T-helper 2 cell treated with Interferon-gamma antibody and Interleukin-4, amounts not matched to agents 5 μg/mL and 100 μg/mL, for 36 hours (primary cell): ENCODE measurements at places on chromosomes 11 and 22.

DNA sequence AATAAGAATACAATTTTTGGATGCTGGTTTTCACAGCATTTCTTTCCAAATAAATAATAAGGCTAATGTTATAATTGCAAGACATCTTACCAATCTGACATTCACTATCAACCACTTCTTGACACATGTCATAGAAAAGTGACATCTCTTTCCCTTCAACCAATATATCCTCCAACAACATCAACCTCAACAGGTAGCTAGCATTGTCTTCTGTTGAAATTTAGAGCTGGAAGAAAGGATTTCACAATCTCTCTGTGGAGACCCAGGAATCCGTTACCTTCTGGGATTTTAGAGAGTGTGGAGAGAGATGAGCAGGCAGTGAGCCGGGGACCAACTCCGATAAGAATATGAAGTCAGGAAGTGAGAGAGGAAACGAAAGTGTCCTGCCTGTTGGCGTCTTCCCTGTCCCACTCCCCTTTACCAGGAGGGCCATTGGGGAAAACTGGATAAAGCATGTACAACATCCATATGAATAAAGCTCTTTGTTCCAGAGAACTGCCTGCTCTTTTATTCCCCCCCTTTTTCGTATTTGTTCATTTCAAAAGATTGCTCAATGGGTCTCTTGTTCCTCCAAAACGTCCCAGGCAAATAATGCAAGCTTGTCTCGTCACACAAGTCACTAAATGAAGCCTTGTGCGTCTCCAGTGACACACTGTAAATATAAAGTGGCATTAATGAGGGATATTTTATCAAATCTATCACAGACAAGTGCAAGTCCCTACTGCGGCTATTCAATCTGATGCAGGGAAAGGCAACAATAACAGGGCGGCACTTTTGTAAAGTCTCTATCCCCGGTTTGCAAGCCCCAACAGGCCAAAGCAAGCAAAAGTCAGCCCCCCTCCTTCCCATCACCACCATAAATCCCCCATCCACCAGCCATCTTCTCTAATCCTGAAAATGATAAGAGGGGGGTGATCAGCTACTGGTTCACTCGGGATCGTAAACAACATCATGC, 3.4 kb downstream of the CADM1 start:
- H3K27me3 ChIP-seq = peaks cover 45% of the 10 kb centered on the region
- H3K4me3 ChIP-seq = no peak overlapping the region
- H3K4me1 ChIP-seq = peaks cover 5% of the 10 kb centered on the region
- no peaks in the 10 kb centered on the region for H3K36me3 ChIP-seq
- H3K27ac ChIP-seq = no peak overlapping the region

GRCh38 chr11:10122326-10123197, 171.5 kb downstream of the SBF2 start:
- no peak overlapping the region for H3K27ac ChIP-seq
- no peak overlapping the region for H3K4me3 ChIP-seq
- H3K36me3 ChIP-seq = no peaks in the 10 kb centered on the region
- DNase-seq = no peak

DNA sequence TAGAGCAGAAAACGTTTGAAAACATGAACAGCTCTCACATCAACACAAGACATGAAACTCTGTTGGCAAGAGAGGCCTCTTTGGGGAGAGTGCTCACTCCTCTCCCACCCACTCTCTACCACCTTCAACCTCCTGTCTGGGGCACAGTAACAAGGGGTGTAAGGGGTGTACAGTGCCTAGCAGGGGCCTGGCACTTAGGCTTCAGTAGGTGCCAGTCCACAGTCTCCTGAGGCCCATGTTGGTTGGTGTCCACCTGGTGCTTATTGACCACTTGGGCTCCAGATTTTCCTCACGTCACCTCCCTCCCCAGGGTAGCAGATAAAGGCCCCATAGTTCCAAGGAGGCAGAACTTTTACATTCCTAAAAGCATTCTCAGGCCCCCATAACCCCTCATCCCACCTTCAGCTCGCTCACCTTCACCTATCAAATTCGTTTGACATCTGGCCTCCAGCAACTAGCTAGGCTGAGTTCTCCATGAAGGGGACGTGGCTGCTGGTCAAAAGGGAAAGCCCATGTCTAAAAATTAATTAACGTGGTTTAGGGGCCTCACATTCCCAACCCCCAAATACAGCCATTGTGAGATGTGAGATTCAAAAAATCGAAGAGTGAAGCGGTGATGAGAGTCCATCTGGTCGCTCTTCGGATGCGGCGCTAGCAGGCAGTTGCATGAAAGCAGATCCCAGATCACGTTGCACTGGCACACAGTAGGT, 712 bp upstream of the MED15 start:
- H3K4me1 ChIP-seq = peaks cover 38% of the 10 kb centered on the region
- H3K36me3 ChIP-seq = peaks cover 25% of the 10 kb centered on the region
- no peak for DNase-seq
- no peaks in the 10 kb centered on the region for H3K27me3 ChIP-seq
- H3K4me3 ChIP-seq = peak overlapping the region; percentile 96

DNA sequence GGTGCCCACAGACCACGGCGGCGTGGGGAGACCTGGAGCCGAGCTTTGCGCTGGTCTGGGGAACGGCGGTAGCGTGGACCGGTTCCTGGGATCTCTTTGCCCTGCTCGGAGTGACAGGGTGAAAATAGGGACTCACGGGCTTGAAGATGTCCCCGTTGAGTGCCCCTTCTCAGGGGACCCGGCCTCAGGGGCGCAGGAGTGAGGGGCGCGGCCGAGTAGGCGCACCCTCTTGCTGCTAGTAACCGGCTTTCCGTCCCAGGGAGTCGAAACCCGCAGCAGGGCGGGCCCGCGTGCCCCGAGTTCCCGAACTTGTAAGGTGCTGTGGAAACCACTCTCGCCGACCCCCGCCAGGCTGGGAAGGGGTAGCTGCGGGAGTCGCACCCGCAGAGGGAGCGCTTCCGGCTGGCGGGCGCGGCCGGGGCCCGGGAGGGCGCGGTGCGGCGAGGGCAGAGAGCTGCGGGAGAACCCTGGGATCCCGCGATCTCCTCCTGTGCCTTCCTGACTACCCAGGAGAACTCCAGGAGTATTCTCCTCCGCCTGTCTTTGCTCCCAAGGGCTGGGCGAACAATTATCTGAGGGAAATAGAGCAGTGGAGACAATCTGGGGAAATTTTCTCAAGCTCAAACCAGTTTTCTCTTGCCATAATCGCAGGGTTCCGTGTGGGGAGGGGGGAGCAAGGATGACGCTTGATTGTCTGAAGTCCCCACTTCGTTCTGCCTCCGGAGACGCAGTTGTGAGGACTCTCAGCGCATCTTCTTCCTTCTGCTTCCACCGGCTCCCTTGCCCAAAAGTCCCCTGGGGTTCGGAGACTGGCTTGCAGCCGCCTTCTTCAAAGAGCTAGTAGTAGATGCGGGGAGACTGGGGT, 666 bp downstream of the NELL1 start:
- peaks cover 59% of the 10 kb centered on the region for H3K27me3 ChIP-seq
- H3K4me3 ChIP-seq = no peak overlapping the region
- no peak overlapping the region for H3K27ac ChIP-seq
- H3K36me3 ChIP-seq = no peaks in the 10 kb centered on the region
- H3K4me1 ChIP-seq = no peaks in the 10 kb centered on the region

- H3K27ac ChIP-seq = no peak overlapping the region
- H3K27me3 ChIP-seq = no peaks in the 10 kb centered on the region
- no peak for DNase-seq
- no peak overlapping the region for H3K4me3 ChIP-seq
Observed at GRCh38 chr11:119166368-119167076, 2.0 kb upstream of the NLRX1 start.

- no peak for DNase-seq
- no peak overlapping the region for H3K27ac ChIP-seq
- no peaks in the 10 kb centered on the region for H3K36me3 ChIP-seq
- no peaks in the 10 kb centered on the region for H3K4me1 ChIP-seq
- no peaks in the 10 kb centered on the region for H3K27me3 ChIP-seq
- H3K4me3 ChIP-seq = no peak overlapping the region
Observed at GRCh38 chr11:126431401-126432064, 76.0 kb downstream of the ST3GAL4 start.

- peak overlapping the region; percentile 90 for H3K4me3 ChIP-seq
- no peak overlapping the region for H3K27ac ChIP-seq
- peaks cover 24% of the 10 kb centered on the region for H3K27me3 ChIP-seq
Observed at GRCh38 chr11:133957900-133958299, 1.1 kb upstream of the IGSF9B start.

GRCh38 chr22:44328762-44329161, 16.0 kb upstream of the SHISAL1 start:
- H3K27ac ChIP-seq = no peak overlapping the region
- H3K36me3 ChIP-seq = no peaks in the 10 kb centered on the region
- DNase-seq = no peak

GRCh38 chr11:17719028-17719937, at the start of gene MYOD1:
Gene MYOD1 (plus strand): TSS chr11:17719571. CDS start chr11:17719783, 212 bp downstream.
- H3K4me3 ChIP-seq = no peak within 1 kb of the TSS
- peaks cover 48% of the 10 kb centered on the region for H3K27me3 ChIP-seq
- H3K36me3 ChIP-seq = no peaks in the 10 kb centered on the region
- no peaks in the 10 kb centered on the region for H3K4me1 ChIP-seq
- no peak for DNase-seq

- no peak for DNase-seq
Observed at GRCh38 chr11:1438967-1439330, 47.6 kb downstream of the MOB2 start.

DNA sequence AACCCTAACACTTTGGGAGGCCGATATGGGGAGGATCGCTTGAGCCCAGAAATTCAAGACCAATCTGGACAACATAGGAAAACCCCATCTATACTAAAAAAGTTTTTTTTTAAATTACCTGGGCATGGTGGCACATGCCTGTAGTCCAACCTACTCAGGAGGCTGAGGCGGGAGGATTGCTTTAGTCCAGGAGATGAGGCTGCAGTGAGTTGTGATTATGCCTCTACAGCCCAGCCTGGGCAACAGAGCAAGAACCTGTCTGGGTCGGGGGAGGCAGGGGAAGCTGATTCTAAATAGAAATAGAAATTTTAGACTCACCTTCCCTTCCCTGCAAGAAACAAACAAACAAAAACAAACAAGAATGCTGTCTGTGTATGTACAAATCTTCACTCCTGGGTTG, 52.9 kb upstream of the PRODH start:
- no peaks in the 10 kb centered on the region for H3K27me3 ChIP-seq
- no peak overlapping the region for H3K27ac ChIP-seq
- H3K4me3 ChIP-seq = no peak overlapping the region
- H3K36me3 ChIP-seq = no peaks in the 10 kb centered on the region

DNA sequence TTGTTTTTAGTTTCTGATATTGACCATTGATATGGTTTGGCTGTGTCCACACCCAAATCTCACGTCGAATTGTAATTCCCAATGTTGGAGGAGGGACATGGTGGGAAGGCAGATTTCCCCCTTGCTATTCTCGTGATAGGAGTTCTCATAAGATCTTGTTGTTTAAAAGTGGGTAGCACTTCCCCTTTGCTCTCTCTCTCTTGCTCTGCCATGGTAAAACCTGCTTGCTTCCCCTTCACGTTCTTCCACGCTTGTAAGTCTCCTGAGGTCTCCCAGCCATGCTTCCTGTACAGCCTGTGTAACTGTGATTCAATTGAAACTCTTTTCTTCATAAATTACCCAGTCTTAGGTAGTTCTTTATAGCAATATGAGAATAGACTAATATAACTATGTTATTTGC, 203.6 kb upstream of the CHORDC1 start:
- no peaks in the 10 kb centered on the region for H3K4me1 ChIP-seq
- H3K27ac ChIP-seq = no peak overlapping the region
- DNase-seq = no peak
- no peaks in the 10 kb centered on the region for H3K36me3 ChIP-seq
- no peaks in the 10 kb centered on the region for H3K27me3 ChIP-seq
- no peak overlapping the region for H3K4me3 ChIP-seq

DNA sequence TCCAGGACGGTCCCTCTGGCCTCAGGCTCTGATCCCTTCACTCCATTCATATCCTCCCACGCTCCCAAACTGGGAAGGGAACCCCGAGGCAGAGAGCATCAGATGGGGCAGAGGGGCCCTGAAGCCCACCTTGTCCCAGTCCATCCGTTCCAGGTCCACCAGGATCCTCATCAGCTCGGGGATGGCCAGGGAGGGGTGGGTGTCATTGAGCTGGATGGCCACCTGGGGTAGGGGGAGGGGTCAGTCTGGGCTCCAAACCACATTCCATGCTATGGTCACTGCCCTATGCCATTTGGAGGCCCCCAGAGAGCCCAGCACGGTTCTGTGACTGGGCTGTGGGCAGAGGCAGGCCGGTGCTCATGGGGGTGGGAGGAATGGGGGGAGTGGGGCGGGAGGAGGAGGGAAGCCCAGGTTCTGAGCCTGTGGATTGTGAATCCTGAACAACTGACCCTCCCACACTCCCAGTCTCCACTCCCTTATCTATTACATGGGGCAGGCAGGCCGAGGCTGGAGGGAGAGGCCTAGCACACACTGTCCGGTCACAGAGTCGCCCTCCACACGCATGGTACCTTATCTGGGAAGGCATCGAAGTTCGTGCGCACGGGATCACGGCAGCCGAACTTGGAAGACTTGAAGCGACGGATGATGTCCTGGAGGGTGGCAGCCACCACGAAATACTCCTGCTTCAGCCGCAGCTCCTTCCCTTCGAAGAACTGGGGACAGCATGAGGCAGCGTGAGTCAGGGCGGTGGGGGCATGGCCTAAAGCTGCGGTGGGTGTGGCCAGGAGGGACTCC, 5.5 kb downstream of the PYGM start:
- DNase-seq = no peak
- peaks cover 6% of the 10 kb centered on the region for H3K4me1 ChIP-seq
- no peaks in the 10 kb centered on the region for H3K27me3 ChIP-seq
- H3K36me3 ChIP-seq = peaks cover 25% of the 10 kb centered on the region
